ENCODE measurements at places on chromosomes 16 and 17.

DNA sequence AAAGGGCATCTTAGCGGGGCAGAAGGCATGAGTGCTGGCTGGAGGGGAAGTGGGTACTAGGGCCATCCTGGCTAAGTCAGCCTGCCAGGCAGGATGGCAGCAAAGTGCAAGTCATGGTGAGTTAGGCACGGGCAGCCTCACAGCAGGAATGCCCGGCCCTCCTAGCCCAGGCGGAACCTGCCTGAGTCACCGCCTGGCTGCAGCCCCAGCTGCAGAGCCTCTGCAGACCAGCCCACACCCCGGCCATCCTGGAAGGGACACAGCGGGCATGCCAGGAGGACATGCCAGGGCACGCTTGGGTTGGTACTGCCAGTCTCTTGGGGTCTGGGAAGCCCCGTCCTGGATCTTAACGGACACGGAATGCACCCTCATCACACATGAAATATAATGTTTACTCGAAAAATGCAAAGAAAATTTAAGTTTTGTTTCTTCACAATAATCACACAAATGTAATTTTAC is 5.0 kb upstream of the ALDH3A1 start:
- no peak for DNase-seq

DNA sequence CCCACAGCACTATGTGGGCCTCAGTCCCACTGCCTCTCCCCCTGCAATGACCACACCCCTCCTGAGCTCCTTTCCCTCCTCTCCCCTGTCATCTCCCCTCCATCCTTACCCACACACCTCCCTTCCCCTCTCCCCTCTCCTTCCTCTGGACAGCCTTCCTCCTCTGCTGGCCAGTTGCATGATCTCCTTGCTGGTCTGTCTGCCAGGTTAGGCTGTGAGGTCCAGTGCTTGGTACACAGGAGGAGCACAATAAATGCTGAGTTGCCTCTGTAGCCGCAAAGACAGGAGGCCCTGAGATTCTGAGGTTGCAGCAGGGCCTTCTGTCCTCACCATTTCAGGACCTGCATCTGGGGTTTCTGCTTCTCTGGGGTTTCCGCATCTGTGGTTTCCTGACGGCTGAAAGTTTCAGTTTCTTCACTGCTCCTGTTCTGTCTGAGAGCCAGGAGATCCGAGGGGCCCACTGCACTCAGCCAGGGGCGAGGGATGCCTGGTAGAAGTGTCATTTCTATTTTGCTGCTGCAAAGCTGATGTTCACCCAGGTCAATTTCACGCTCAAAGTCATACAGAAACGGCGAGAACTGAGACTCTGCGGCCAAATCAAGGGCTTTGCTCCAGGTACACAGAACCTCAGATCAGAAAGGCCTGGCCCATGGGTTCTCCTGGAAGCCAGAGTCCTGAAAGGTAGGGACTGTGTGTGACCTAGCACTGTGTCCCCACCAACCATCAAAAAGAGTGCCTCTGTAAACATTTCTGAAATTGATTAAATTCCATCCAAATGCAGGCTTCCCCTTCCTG is 4.6 kb upstream of the SLC12A3 start:
- DNase-seq = no peak

DNA sequence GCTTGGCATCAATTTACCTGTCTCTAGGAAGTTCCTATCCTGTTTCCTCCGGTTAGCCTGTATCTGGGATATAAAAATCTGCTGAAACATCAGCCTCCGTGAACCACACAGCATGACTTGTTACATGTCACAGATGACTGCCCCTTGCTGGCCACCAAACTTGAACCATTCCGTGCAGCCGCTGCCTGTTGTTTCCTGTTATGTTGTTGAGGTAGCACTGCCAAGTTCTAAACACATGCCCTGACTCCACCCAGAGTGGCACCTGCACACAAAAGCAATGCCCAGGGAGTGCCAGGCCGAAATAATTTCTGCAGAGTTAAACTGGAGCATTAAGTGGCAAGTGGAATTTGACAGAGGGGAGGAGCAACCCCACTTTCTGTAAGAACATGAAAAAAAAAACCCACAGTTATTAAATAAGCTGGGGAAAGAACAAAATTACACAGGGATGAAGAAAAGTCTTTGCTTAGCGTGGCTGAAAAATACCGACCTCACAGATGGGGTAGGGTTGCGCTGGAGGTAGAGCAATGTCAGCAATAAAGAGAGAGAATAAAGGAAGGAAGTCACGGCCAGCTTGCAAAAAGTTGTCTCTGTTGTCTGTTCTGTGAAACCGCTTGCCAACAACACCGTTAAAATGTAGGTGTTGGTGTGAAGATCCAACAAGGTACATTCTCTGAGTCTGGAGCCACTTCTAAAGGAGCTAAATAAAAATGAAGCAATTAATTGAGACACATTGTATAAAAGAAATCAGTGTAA is 174.6 kb upstream of the CDH13 start:
- DNase-seq = no peak

GRCh38 chr16:88413231-88413630 is 30.5 kb downstream of the ZNF469 start:
- no peak for DNase-seq

- no peak for DNase-seq
Observed at GRCh38 chr16:62019851-62020250, 16.4 kb downstream of the CDH8 start.

GRCh38 chr17:72502371-72503341 is 381.8 kb downstream of the SOX9 start:
- DNase-seq = no peak
